ENCODE measurements at places on chromosomes 12 and 14.
A peak's percentile ranks its signal among the peaks of the same experiment; 100 is the strongest.

DNA sequence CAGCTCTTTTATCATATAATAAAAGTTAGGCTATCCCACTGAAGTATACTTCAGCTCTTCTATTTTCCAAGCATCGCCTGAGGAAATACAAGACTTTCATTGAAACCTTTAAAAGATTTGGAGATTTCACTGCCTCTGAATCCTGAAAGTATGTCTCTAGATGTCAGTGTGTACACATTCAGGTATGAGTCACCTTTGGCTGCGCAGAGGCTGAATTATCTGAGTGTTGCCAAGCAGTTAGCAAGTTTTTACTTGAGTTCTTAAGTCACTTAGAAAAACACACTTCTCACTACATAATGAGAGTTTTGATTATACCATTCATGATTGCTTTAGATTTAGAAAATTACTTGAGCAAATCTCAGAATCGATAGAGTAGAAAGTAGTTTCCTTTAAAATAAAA is 210.3 kb downstream of the TMTC2 start:
- DNase-seq, result no peak

GRCh38 chr14:53842938-53843337 is 113.7 kb downstream of the BMP4 start:
- DNase-seq, result no peak

GRCh38 chr12:122012184-122012583 is 9.5 kb upstream of the BCL7A start:
- no peak for DNase-seq

DNA sequence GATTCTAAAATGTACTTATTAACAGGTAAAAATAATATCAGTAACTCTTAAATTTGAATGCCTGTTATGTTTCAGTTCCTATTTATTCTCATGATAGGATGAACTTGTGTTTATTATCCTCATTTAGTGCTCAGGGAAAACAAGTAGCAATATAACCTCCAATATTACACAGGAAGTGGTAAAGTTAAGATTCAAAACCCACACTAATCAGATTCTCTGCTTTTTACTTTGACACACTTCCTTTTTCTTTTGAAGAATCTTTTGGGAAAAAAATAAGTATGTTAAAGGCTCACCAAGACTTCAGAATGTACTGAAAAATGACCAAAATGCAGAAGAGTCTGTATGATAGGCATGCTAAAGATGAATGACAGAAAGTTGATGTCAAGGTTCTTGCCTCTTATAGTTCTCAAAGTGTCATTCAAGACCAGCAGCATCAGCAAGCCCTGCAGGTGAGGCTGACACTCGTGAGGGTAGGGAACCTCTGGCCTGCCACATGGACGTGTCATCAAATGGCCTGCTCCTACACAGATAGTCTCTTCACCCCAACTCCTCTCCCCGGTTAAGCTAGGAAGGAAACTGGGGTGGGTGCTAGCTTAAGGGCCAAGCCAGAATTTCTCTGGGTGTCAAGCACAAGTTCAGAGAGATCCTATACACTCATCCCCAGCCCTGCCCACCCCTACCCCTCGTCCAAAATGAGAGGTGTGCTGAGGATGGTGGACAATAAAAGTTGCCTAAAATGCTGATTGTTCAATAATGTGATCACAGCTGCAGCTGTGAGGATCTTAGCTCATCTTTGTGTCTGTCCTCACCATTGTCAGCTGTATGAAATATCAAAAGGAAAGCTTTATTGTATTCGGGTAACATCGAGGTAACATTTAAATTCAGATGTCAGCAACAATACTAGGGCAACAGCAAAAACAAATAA is 6.3 kb downstream of the TBPL2 start:
- DNase-seq, result no peak

- DNase-seq, result no peak
Measured at GRCh38 chr12:88360343-88360742, 218.2 kb downstream of the TMTC3 start.

DNA sequence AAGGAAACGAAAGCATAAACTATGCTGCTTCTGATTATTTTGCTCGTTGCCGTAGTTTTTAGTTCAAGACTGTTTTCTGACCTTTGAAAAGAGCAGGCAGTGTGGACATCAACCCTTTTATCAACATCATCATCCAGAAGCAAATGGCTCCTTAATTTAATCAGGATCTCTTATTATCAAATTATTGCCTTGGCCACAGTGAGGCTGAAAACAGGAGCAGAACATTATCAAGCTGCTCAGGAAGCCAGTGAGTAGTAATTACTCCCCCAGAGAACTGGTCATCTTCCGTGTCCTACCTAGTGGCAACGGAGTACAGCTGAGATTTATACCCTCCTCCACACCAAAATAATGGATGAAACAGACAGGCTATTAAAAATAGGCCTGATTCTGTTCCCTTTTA is 2.2 kb upstream of the DIABLO start:
- DNase-seq, result no peak

GRCh38 chr14:74891870-74892269 is 10.2 kb downstream of the DLST start:
- DNase-seq, result no peak

GRCh38 chr12:50923361-50924130 is 28.8 kb upstream of the HIGD1C start:
- no peak for DNase-seq

GRCh38 chr14:38039496-38039895 is 168.2 kb upstream of the SSTR1 start:
- DNase-seq, result no peak

DNA sequence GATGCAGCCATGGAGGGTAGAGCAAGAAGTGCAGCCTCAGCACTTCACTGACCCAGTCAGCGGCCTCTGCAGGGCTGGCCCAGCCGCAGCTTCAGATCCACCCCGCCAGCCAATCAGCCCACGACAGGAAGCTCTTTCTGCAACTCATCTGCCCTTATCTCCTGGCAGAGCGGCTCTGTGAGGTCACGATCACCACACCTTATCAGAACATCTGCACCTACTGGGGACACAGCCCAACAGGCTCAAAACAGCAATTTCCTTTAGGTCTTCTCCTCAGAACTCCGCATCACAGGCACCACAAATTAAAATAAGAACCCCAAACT is 287.3 kb downstream of the BCL11B start:
- peak; percentile 75 for DNase-seq

DNA sequence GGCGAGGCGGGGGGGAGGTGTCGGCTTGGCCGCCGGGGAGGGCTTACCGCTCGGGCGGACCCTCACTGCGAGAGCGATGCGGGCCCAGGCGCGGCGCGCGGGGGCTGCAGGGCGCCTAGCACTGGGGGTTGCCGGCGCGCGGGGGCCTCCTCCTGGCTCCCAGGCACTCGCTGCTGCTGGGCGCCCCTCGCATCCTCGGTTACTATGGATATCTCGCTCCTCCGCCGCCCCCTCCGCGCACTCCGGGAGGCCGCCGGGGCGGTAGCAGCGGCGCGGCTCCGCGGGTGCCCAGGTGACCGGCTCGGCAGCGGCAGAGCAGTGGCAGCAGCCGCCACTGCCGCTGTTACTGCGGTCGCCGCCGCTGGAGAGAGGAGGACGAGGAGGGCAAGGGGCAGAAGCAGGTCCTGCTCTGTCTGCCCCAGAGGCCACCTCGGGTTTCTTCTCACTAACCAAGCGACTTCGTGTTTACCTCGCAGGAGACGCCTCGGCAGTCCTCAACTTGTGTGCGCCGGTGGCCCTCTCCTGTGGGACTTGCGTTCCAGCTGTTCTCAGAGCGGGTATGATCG is 250.1 kb downstream of the APAF1 start:
- no peak for DNase-seq

- DNase-seq, result no peak
Measured at GRCh38 chr14:40601063-40601462, 1005.6 kb upstream of the LRFN5 start.

DNA sequence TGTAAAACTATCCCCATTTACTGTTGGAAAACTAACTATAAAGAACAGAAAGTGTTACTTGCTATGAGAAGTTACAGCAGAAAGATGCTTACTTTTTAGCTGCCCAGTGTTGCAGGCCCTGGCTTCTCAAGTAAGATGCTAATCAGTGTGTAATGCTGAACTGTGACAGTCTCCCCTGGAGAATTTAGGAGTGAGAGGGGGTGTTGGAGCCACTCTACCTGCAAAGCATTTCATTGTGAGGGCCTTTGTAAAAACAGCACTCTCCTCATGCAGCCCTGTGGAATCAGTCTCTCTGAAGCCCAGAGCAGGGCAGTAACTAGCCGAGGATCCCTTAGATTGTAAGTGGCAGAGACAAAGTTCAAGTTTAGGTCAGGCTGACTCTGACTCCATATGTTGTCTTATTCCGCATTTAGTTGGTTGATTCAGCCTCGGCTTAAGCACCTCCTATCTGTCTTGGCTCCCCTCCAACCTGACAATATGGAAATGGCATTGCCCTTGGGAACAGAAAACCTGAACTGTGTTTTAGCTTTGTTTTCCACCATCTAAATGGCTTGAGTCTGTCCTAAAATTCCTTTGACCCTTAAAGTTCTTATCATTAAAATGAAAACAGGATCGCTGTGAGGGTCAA is 141.3 kb downstream of the PRKCH start:
- no peak for DNase-seq

GRCh38 chr12:57935839-57936512 is 5.4 kb upstream of the ATP23 start:
- DNase-seq, result peak; percentile 96

All from CD4-positive, alpha-beta T cell treated with Interferon gamma for 1 hour (primary cell).